ENCODE measurements at places on chromosomes 5 and 9. TPM values are rescaled to one million over a fixed set of nuclear protein-coding genes. Genes with fewer than 3 reads are reported as not detected.

Gene PDZD2
- 4.6 TPM for total RNA-seq

Gene ADAMTS19
- not detected for total RNA-seq

Gene ZNF462
- total RNA-seq, result 22.9 TPM

Gene HINT2
- total RNA-seq, result 20.1 TPM

Gene HMCN2
- total RNA-seq, result 0.09 TPM

Gene SGTB
- total RNA-seq, result 12.8 TPM

Gene C9orf50
- total RNA-seq, result not detected

Gene TGFBI
- 214 TPM for total RNA-seq

Gene TMOD1
- 4.0 TPM for total RNA-seq

DNA sequence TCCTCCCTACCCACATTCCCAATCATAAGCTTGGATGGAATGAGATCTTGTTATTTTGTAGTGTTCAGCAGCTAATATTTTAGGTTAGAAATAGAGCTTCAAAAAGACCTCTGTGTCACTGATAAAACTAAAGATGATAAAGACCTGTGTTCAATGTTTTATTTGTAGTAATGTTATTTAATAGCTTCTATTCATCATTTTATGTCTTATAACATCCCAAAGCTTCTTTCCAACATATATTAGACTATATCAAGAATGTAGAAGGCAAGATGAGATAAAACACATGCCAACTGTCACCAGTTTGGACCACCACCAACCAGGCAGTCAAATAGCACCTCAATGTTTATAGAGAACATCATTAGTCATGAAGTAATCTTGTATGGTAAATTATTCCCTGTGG is 409.5 kb upstream of the ITGA1 start:
- no peak overlapping the region for H3K27ac ChIP-seq
- H3K36me3 ChIP-seq, result no peaks in the 10 kb centered on the region

- no peaks in the 10 kb centered on the region for H3K27me3 ChIP-seq
- H3K4me1 ChIP-seq, result no peaks in the 10 kb centered on the region
- no peak overlapping the region for H3K27ac ChIP-seq
- no peak overlapping the region for H3K4me3 ChIP-seq
Measured at GRCh38 chr9:99678566-99678965, 143.1 kb upstream of the NR4A3 start.

DNA sequence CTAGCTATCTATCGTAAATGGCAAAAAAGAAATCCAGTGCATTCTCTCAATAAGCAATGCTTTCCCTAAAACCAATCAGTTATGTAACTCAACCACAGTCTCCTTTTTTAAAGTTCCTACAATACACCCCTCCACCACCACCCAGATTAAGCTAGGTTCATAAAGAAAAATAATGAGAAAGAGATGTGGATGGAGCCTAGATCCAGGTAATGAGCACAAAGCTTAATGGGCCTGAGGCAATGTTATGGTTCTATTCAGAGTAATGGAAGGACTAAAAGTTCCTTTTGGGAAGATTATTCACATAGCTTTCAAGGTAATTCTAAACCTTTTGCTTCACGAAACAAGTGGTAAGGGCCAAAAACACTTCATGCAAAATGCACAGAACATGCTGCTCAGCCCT is 113.5 kb downstream of the MPDZ start:
- H3K4me3 ChIP-seq, result no peak overlapping the region
- H3K27ac ChIP-seq, result no peak overlapping the region
- no peaks in the 10 kb centered on the region for H3K27me3 ChIP-seq
- H3K36me3 ChIP-seq, result no peaks in the 10 kb centered on the region
- no peaks in the 10 kb centered on the region for H3K4me1 ChIP-seq

DNA sequence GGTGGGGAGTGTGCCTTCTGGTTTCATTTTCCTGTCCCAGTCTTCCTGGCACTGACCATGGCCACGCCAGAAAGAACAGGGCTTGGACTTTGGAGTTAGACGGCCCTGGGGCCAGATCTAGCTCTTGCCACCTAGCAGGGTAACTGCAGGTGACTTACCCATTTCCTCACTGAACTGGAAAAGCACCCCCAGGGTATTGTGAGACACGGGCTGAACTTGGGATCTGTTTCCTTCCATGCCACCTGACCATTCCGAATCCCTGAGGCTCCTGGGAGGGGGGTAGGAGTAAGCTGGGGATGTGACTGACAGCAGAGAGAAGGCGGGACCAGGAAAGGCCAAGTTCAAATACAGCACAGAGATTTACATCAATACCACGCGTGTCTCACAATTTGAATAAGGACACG is 9.4 kb downstream of the HNRNPAB start:
- no peaks in the 10 kb centered on the region for H3K4me1 ChIP-seq
- no peak overlapping the region for H3K4me3 ChIP-seq
- H3K27me3 ChIP-seq, result no peaks in the 10 kb centered on the region
- DNase-seq, result peak; percentile 17
- H3K27ac ChIP-seq, result no peak overlapping the region
- peaks cover 97% of the 10 kb centered on the region for H3K36me3 ChIP-seq

- DNase-seq, result no peak
- H3K36me3 ChIP-seq, result no peaks in the 10 kb centered on the region
- no peak overlapping the region for H3K27ac ChIP-seq
- no peaks in the 10 kb centered on the region for H3K4me1 ChIP-seq
- no peaks in the 10 kb centered on the region for H3K27me3 ChIP-seq
- H3K4me3 ChIP-seq, result no peak overlapping the region
Measured at GRCh38 chr5:178182158-178182876, 4.9 kb downstream of the GMCL2 start.

DNA sequence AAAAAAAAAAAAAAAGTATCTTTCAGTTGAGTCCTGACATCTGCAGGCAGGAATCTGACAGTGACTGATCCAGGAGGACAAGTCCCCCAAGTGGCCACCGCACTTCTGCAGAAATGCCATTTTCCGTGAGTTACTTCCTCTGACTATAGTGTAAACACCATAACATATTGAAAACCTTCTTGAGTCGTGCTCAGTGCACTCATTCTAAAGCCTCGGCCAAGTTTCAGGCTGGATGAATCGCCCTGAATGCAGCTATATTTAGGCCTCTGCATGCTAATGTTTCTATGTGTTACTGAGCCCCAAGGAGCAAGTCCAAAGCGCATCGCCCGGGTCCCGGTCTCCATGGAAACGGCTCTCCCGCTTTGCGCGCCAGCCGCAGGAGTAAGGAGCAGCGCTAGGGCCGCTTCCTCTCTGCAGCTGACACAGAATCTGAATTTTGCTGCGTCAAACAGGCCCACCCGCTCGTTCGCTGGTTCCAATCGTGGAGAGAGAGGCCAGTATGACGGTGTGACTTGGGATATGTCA is 335.4 kb downstream of the MSX2 start:
- H3K4me1 ChIP-seq, result peaks cover 7% of the 10 kb centered on the region
- no peaks in the 10 kb centered on the region for H3K36me3 ChIP-seq
- H3K4me3 ChIP-seq, result peak overlapping the region; percentile 21
- DNase-seq, result no peak
- no peak overlapping the region for H3K27ac ChIP-seq

GRCh38 chr5:81171769-81172168 is 61.4 kb upstream of the CKMT2 start:
- no peak overlapping the region for H3K27ac ChIP-seq
- H3K27me3 ChIP-seq, result no peaks in the 10 kb centered on the region
- H3K4me1 ChIP-seq, result no peaks in the 10 kb centered on the region
- H3K4me3 ChIP-seq, result no peak overlapping the region
- H3K36me3 ChIP-seq, result no peaks in the 10 kb centered on the region

- no peaks in the 10 kb centered on the region for H3K36me3 ChIP-seq
- H3K4me1 ChIP-seq, result no peaks in the 10 kb centered on the region
- no peak for DNase-seq
- H3K27ac ChIP-seq, result no peak overlapping the region
- no peaks in the 10 kb centered on the region for H3K27me3 ChIP-seq
- H3K4me3 ChIP-seq, result no peak overlapping the region
Measured at GRCh38 chr9:69463497-69464068, 138.6 kb downstream of the ENTREP1 start.

DNA sequence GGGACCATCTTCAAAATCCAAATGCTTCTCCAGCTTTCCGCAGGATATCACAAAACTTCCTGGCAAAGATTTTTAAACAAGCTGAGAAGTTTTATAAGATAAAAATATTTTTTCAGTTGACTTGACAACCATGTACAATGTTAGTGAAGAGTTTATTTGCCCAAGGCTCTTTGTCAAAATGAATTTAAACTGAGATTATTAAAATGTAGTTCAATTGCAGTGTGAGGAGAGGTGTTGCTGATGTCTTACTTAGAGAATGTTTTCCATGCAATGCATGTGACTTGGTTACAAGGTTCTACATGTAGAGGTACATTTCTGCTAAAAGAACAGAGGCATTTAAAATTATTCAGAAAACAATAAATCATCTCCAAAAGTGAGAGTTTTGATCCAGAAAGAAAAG is 131.4 kb upstream of the MINAR2 start:
- H3K27ac ChIP-seq, result no peak overlapping the region
- no peak overlapping the region for H3K4me3 ChIP-seq
- H3K4me1 ChIP-seq, result no peaks in the 10 kb centered on the region
- H3K27me3 ChIP-seq, result no peaks in the 10 kb centered on the region
- no peaks in the 10 kb centered on the region for H3K36me3 ChIP-seq

DNA sequence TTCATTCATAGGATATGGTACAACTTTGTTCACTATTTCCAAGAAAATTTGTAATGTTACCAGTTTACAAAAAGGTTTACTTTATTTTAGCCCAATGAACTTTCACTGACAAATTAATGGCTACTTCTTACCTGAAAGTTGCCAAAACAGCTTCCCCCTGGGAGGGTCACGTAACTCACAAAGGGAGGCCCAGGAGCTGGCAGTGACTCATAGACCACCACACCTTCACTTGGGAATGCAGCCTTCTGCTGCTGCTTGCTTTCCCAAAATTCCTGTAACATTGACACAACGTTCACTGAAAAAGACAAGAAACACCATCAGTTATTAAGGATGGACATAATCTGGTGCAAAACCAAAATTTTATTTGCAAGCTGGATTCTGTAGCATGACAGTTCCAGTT is 18.1 kb downstream of the LIX1 start:
- no peak overlapping the region for H3K27ac ChIP-seq
- DNase-seq, result no peak
- H3K4me1 ChIP-seq, result no peaks in the 10 kb centered on the region
- no peaks in the 10 kb centered on the region for H3K36me3 ChIP-seq

DNA sequence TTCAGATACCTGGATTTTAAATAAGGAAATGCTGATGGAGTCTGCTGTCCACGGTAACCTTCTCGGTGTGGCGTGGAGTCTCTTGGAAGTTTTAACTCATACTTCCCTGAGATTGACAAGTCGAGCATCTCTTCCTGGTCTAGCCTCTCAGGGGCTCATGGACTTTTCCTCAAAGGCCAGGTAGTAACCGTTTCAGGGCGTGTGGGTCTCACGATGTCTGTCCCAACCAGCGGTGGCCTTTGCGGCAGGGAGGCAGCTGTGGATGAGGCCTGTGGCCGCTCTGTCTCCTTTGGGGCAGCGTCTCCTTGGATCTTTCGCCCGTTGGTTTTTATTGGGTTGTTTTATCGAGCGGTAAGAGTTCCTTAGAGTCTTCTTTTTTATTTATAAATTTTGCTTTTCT is 32.8 kb downstream of the CEP72 start:
- no peak overlapping the region for H3K4me3 ChIP-seq
- H3K27me3 ChIP-seq, result no peaks in the 10 kb centered on the region
- peaks cover 50% of the 10 kb centered on the region for H3K36me3 ChIP-seq
- H3K4me1 ChIP-seq, result no peaks in the 10 kb centered on the region
